ENCODE measurements at places on chromosomes 6 and 20.

- DNase-seq, result no peak
Observed at GRCh38 chr6:12354499-12354898, 64.3 kb downstream of the EDN1 start.

DNA sequence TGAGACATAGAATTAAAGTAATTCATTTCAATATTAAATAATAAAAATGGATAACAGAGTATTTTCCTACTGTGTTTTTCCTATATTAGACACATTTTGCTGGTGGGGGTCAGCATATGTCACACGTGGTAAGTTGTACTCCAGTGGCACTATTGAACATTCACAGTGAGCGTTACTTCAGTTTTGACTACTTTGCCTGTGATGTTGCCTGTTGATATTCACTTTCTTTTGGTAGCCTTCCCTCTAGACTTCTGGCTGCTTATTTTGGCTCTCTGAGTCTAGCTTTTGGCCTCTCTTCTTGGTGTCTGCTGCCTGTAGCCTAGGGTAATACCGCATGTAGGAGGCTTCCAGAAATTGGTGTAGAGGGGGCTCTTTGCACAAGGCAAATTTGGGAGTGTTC, 64.4 kb upstream of the TFB1M start:
- no peak for DNase-seq

GRCh38 chr20:10611357-10611756, 62.4 kb downstream of the JAG1 start:
- no peak for DNase-seq

- DNase-seq, result no peak
Observed at GRCh38 chr6:46338131-46338530, 153.1 kb downstream of the RCAN2 start.

GRCh38 chr6:117776441-117776840, 101.2 kb downstream of the NUS1 start:
- no peak for DNase-seq

DNA sequence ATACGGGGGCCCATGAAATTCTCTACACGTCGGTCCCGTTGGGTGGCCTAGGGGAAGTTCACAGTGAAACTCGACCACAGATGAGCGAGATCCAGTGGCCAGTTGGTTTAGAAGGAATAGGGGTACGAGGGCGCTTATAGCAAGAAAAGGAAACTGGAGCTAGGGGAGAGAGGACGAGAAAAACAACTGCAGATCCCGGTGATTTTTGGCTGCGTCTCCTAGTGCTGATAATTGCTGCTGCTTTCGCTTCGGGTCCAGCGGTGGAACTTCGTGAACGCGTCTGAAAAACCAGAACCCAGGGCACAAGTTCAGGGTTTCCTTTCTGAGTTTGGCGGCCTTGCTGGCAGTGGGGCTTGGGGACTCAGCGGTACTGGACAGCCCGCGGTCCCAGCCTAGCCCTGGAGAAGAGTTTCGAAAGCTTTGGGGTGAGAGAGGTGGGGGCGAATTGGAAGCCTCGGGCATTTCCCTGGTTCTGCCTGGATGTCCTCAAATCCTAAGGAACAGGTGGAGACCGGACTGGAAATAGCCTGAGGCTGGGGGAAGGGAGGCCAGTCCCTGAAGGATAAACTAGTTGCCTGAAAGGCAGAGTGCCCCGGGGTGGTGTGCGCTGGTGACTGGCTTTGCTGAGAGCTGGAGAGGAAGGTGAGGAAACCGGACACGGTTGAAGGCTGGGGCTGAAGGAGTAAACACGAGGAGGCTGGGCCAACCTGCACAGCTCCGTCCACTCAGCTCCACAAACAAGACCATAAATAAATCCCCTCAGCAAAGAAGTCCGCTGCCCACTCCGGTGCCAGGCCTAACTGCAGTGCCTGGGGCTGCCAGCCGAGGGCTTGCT, 793 bp downstream of the GMPR start:
- DNase-seq, result no peak

DNA sequence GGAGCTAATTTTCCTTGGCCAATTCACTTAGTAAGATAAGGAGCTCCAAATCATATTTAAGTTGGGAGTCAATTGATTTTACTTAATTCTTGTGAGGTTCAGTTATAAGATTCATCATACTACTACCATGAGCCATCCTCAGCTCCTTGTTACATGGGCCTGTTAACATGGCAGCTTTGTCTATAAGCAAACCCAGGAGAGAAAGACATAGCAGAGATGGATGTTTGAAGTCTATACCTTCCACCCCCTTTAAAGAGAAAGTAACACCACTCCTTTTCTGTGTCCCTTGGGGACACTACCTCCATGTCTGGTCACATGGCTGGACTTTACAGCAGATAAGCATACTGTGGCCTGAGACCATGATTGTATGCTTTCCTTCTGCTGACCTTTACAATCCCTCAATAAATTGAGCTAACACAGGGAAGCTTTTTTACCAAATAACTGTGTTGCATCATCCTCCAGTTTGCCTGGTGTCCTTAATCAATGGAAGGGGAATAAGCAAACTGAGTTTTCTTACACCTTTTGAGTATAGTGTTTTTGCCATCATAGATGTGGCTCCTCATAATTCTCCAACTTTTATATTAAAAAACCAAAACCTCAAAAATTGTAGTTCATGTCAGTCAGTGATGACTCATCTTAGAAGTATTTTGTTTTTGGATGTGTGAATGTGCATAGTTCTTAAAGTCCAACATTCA, 9.8 kb upstream of the ZNFX1 start:
- no peak for DNase-seq

GRCh38 chr6:154474648-154475428, 35.6 kb downstream of the CNKSR3 start:
- DNase-seq, result no peak

DNA sequence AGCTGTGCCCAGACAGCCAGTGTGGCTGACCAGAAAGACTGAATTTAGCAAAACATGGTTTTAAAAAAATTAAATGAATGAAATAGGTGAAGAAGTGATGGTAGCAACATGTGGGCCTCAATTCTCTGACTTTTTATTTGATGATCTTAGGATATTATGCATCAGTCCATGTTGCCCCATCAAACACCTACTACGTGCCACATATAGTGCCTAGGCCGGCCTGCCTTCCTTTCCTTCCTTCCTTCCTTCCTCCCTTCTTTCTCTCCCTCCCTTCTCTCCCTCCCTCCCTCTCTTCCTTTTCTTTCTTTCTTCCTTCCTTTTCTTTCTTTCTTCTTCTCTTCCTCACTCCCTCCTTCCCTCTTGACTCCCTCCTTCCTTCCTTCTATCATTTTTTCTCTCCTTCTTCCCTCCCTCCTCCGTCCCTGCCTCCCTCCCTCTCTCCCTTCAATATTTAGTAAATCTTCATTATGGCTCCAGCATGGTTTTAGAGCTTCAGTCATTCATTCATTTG, 209.8 kb downstream of the TSHZ2 start:
- no peak for DNase-seq

- DNase-seq, result no peak
Observed at GRCh38 chr20:3085571-3086072, 1.1 kb upstream of the AVP start.

DNA sequence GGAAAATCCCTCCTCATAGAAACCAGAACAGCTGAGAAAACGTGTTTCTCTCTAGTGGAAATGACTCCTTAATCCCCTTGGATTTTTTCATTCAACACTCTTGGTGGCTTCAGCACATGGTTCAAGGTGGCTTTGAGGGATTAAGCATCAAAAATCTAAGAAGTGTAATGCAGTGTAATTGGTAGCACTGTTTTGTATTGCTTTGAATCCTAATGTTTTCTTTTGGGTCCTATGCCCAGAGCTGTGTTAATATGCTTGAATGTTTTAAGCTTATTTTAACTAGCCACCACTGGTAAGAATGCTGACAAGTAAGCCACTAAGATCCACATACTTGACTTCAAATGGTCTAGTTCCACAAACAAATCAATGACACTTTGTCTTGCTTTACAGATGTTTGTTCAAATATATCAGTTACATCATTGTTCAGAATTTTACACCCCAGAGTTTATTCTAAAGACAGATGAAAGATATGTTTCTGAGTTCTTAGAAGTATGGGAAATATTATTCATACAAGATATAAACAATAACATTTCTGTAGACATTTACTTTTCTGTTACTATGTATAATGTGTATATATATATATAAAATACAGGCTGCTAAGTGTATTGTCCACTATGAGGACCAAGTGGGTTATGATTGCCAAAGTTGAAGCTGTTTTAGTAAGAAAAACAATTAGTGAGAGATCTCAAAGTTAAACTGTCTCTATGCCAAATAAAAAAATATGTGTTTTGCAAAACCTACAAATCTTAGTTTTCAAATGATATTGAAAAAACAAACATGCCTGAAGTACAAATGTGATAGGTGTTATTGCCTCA, 220.8 kb downstream of the OGFRL1 start:
- no peak for DNase-seq

- no peak for DNase-seq
Observed at GRCh38 chr20:621125-621756, 11.1 kb upstream of the TCF15 start.
